ENCODE measurements at places on chromosomes 4 and X.

GRCh38 chrX:56499372-56499771, 64.1 kb upstream of the UBQLN2 start:
- DNase-seq: no peak

DNA sequence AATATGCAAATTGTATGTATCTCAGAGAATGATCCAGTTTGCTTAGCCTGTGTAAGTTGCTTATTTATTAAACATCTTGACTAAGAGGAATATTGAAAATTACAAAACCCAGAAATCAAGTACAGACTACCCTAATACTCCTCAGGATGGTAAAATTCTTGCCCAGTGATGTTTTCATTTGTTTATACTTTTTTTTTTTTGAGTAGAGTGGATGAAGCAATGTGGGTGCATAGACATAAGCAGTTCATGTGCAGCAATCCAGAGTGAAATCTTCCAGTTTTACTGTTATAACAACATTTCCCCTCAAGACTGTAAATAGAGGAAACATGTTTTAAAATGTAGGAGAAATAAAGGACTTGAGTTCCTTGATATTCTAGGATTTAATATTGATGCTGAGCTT, 4.7 kb downstream of the GLRB start:
- no peak for DNase-seq

DNA sequence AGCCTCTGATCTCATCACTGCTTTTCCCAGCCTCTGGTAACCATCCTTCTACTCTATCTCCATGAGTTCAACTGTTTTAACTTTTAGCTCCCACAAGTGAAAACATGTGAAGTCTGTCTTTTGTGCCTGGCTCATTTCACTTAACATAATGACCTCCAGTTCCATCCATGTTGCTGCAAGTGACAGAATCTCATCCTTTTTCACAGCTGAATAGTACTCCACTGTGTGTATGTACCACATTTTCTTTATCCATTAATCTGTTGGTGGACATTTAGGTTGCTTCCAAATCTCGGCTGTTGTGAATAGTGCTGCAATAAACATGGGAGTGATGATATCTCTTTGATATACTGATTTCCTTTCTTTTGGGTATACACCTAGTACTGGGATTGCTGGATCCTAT, 109.5 kb downstream of the FRYL start:
- no peak for DNase-seq

- DNase-seq: no peak
Measured at GRCh38 chr4:112938461-112939058, 110.9 kb upstream of the ANK2 start.

GRCh38 chr4:26081795-26082498, 167.9 kb downstream of the SMIM20 start:
- DNase-seq: no peak

- no peak for DNase-seq
Measured at GRCh38 chr4:26296021-26296420, 24.8 kb upstream of the RBPJ start.

All from posterior vena cava (tissue), 2 donors.